Cortex of kidney (tissue), 1 donor: ENCODE measurements at places on chromosomes 4 and X.

DNA sequence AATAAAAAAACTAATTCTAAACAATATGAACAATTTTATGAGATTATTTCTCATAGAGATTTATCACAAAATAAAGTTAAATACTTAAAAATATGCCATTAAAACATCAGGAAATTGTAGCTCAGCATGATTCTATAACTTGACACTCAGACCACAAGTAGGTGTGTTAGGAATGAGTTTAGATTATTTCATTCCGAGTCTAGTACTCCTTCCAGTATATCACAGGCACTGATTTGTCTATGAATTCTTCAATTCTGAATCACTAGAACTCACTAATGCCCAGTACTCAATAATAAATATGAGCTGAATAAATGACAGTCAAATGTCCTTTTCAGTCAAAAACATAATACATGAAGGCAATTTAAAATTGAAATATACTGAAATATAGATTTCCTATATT is 22.2 kb downstream of the BOD1L1 start:
- DNase-seq = no peak

DNA sequence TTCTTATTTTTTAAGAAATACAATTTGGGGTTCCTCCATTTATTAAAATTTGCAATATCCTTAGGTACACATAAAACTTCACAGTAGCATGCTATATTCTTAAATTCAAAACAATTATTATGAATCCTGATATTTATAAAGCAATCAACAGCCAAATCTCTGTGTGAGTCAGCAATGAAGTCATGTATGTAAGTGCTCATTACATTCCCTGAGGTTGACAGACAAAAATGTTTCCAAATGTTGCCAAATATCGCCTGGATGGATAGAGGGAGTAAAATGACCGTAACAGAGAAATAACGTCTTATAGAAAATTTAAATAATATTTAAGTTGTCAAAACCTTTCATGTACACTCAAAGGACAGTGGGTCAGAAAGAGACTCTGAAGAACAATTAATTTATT is 220.0 kb downstream of the PCDH18 start:
- no peak for DNase-seq

DNA sequence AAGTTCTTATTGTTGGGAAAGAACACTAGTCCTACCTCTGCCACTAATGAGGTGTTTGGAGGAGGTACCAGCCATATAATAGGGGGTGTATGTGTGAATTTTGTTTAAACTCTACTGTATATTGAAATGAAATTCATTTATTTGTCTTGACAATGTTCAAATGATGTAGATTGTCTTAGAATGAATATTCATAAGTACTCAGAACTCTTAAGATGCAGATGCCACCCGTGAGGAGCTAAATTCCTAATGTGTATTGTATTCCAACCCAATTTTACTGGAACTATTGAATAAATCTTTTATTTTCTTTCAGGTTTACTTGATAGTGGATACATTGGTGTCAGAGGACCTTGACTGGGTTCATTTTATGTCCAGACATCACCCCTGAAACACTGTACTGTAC is 63.9 kb upstream of the RAB33B start:
- no peak for DNase-seq

DNA sequence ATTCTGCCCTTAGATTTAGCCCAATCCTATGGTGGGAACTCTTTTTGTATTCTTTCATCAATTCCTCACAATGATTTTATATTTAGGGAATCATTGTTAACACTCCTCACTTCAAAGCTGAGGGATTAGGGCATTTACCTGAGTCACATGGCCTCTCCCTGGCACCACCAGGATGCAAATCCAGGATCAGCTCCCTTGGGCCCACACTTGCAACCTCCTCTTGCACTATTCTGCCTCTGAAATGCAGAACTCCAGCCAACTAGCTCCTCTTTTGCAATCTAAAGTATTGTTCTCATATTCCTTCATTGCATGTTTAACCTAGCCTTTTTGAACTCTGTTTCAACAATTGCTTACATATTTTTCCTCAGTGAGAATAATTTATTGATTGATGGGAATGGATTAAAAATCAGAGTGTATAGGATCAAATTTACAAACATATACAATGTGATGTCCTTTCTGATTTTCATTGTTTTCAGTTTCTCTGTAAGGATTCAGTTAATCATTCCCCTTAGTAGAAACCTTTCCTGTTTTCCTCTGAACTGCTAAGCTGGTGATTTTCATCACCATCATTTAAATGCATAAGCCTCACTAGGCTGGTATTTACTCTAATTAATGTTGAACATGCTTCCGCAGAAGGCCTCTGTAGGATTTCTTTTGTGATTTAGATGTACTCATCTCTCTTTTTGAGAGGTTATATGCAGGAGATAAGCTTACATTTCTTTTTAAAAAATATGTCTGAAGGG is 3.3 kb upstream of the RELL1 start:
- no peak for DNase-seq

DNA sequence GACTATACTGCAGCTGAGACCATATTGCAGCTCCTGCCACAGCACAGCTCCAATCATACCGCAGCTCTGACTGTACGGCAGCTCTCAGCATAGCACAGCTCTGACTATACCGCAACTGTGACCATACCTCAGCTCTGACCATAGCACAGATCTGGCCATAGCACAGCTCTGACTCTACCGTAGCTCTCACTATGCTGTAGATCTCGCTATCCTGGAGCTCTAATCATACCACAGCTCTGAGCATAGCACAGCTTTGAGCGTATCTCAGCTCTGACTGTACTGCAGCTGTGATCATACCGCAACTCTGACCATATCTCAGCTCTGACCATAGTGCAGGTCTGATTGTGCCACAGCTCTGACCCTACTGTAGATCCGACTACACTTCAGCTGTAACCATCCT is 139.2 kb downstream of the ASMT start:
- DNase-seq = no peak

DNA sequence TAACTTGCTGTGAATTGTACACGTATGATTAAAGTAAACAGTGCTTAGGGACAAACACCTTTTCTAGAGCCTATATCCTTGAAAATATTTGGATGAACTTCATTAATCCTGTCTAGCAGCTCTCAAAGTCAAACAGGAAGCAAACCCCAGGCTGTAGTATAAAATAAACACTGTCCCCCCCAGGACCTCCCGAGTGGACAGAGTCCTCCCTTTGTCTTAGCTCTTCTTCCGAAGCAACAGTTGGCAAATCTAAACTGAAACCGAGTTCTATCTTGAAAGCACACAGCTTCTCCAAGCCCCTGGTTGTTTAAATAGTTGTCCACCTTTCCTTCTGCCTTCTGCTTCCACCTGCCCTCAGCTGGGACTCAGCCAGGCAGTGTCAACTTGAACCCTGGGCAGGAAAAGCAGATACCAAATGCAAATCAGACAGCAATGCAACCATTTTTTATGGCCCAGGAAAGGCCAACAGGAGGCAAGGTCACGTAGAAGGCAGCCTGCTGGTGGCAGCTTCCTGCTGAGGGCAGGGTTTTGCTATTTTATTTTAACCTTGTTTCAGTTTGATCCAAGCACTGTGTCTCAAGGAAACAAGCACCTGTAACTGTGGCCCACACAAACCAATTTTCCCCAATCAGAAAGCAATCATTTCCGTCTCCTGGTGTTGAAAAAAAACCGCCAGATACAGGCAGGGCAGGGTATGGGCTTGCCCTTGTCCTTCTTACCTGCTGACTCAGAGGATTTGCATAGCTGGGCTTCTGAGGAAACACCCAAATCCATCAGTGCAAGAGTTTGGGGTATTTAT is 110.3 kb upstream of the KIT start:
- no peak for DNase-seq

DNA sequence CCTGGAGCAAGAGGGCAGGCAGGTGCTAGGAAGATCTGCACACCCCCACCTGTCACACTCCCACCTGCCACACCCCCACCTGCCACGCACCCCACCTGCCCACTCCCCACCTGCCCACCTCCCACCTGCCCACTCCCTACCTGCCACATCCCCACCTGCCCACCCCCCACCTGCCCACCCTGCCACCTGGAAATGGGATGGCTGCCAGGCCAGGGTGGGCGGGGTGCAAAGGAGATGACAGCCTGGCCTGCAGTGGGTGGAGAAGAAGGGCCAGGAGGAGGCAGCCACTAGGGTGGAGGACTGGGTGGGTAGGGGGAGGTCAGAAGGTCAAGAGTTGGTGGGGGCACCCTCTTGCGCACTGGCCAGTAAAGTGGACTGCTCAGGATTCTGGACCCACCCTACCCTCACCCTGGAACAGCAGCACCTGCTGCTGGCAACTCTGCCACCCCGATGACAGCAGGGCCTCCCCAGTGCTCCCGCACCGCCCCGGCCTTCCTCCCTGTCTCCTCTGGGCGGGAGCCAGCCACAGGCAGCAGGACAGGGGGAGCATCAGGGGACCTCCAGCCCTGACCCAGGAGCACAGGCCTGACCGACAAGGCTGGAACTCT is 66.8 kb upstream of the NKX1-1 start:
- no peak for DNase-seq

- DNase-seq = no peak
These were observed 55.4 kb downstream of the CLCN3 start for GRCh38 chr4:169675825-169676224.

GRCh38 chr4:23327120-23327519 is 562.7 kb downstream of the PPARGC1A start:
- no peak for DNase-seq

DNA sequence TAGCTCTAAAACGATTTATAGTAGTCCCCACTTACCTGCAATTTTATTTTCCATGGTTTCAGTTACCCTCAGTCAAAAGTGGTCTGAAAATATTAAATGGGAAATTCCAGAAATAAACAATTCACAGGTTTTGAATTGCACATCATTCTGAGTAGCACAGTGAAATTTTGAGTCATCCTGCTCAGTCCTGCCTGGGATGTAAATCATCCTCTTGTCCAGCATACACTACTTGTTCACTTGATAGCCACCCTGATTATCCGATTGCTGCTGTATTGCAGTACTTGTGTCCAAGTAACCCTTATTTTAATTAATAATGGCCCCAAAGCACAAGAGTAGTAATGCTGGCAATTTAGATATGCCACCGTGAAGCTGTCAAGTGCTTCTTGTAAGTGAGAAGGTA is 23.5 kb upstream of the BDH2 start:
- DNase-seq = no peak

DNA sequence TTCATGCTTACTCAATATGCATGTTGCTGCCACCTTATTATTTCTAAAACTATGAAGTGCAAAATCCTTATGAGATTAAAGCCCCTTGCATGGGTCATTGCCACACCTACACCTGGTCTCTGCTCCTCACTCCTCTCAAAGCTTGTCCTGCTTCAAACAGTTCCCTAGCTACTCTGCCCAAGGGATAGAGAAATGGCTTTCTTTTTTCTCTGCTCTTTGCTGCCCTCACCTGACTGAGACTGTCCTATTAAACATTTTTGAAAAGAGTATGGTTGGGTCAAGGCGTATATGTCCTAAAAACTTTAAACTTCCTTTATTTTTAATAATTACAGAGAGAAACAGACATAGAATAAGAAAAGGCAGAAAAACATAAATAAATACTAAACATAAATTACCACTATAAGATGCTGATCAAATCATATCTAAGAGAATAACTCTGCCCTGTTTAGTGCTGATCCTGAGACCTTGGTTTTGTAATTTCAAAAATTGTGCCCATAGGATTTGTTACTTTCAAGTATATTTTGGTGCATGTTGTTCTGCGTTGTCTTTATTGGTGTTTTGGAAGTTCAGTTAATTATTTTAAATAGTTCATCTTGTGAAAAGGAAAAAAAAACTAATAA is 704.9 kb upstream of the PABPC4L start:
- no peak for DNase-seq

DNA sequence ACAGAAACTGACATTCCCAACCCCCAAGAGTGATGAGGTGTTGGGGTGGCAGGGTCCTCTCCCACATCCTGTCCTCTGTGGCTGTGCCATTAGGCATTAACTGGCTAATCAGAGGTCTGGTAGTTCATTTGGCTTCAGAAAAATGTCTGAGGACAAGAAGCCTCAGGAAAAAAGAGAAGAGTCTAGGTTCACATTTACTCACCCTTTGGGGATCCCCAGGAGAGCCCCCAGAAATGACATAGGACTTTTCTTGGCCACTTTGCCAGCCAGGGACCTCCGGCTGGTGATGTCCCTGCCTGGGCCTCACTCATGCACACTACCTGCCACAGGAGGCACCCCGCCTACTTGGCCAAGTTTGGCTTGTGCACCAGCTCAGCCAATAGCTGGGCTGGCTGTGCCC is 173.0 kb downstream of the RBM46 start:
- DNase-seq = no peak

DNA sequence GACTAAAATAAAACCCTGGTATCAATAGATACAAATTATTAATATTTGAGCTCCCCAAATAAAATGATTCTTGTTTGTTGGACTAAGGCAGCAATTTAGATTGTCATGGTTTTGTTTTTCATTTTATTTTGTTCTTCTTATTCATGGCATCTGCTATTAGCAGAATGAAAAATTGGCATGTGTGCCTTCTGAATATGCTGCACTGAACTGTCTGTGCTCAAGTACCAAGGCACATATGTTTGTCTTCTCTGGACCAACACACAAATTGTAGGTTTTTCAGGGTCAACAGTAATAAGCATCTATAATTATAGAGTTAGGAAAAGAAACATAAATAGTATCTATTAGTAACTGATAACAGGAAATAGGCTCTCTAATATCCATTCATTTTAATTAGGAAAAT is 121.1 kb downstream of the BANK1 start:
- no peak for DNase-seq

DNA sequence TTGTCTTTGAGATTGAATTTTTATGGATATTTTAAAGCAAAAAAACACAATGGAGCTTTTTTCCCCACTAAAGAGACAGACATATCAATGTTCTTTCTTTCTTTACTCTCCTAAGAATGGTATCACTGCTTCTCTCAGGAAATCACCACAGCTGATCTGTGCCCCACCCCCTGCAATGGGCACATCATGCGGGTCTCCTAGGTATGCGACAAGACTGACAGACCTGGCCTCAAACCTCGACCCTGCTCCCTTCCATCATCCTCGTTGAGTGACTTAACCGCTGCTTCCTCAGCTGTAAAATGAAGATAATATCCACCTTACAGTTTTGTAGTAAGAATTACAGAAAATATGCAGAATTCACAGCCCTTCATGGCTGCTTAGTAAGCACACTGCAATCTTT is 58.3 kb downstream of the LEF1 start:
- no peak for DNase-seq

- no peak for DNase-seq
These were observed 50.1 kb downstream of the ADD1 start for GRCh38 chr4:2893772-2894171.

DNA sequence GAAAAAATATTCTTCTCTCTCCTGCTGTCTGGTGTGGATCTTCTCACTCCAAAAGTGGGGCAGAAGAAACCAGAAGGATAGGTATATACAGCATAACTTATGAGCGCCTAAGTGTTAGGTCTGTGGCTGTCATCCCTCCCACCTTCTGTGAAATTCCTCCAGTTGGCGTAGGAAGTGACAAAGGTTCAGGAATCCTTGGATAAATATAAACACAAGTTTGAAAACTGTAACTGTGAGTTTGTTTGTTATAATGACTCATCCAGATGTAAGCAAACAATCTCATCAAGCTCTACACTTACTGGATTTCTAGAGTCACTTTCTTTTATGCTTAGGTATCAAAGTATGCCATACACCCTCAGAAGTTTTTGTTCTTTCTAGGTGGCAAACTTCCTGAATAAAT is 405.2 kb downstream of the FAT4 start:
- no peak for DNase-seq
